ENCODE measurements at places on chromosomes 12 and 14.

GRCh38 chr12:63152321-63152700 lies 1.3 kb upstream of the AVPR1A start:
- no peak for DNase-seq

DNA sequence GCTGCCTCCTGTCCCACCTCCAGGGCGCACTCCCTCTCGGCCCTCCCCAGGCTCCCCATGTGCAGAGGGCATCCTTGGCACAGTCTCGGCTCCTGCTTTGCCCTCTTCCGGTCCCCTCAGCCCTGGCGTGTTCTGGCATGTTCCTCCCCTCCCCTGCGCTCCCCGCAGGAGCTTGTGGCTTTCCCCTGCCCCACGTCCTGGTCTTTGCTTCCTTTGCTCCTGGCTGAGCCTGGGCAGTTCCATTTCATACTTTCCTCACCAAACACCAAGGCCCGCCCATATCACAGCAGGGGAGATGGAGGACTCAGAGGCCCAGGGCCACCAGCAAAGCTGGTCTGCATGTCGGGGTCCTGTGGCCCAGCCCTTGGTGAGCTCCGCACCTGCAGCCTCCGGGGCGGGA lies 56.0 kb downstream of the FBRSL1 start:
- no peak for DNase-seq

DNA sequence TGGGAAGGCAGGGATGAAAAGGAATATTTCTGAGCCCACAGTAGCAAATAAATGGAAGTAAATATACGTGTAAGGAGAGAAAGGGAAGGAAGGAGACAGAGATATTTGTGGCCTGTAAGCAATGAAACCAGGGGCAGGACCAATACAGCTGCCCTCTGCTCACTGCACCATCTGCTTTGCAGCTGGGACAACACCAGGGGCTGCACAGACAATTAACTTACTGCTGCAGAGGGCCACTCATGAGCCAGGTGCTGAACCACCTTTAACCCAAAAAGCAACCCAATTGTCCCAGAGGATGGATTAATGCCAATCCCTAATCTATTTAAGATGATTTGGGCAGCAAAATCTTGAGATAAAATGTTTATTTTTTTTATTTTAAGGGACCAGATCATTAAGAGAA lies 30.6 kb upstream of the TMX1 start:
- no peak for DNase-seq

- DNase-seq = no peak
Measured at GRCh38 chr12:65622056-65622455, 202.2 kb upstream of the HMGA2 start.

DNA sequence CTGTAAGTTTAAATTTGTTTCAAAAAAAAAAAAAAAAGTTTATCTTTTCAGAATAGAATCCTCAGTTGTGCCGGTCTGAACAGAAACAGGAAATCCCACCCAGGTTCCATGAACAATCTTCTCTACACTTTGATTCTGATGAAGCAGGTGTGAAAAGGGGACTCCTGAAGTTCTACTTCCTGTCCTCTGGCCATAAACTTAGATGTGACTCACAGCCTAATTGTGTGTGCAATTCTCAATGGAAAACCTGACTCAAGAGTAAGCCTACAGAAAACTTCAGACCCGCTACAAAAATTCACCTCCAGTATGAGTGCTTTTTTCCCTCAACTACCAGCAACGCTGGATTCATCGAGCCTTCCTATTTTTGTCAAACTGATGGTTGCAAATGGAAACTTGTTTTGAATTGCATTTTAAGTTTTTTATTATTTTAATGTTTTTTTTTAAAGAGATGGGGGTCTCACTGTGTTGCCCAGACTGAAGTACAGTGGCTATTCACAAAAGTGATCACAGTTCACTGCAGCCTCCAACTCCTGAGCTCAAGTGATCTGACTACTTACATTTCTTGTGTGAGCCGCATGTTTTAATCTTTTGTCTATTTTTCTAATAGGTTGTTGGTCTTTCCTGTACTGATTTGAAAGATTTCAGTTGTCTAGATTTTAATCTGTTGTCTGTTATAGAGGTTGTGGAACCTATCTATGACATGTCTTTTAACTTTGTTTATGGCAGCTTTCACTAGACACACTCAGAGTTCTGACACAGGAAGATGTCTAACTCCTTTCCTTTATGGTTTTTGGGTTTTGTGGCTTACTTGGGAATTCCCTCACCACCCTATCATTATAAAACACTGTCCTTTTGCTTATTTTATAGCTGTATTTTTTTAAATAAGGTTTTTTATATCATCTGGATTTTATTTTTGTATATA lies 37.6 kb downstream of the ATG14 start:
- DNase-seq = peak; percentile 82

DNA sequence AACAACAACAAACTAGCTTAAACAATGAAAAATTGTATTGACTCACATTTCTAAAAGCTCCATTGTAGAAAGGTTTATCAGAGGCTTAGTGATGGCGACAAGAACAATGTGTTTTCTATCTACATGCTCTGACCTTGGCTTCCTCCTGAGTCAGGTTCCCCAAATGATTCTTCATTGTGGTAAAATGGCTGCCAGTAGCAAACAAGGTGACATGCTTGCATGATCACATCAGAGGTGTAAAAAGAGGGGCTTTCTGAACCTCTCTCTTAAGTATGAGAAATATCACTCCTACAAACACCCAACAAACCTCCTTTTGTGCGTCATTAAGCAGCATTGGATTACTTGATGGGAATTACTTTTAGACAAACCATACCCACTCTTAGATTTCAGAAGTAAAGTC lies 252.4 kb upstream of the SYT1 start:
- DNase-seq = no peak

- no peak for DNase-seq
Measured at GRCh38 chr12:45208604-45209487, 7.0 kb upstream of the ANO6 start.
